D341Med (cell line): ENCODE measurements at places on chromosomes 13 and 19.

GRCh38 chr13:72782717-72783116, 784 bp downstream of the PIBF1 start:
- no peak for DNase-seq

DNA sequence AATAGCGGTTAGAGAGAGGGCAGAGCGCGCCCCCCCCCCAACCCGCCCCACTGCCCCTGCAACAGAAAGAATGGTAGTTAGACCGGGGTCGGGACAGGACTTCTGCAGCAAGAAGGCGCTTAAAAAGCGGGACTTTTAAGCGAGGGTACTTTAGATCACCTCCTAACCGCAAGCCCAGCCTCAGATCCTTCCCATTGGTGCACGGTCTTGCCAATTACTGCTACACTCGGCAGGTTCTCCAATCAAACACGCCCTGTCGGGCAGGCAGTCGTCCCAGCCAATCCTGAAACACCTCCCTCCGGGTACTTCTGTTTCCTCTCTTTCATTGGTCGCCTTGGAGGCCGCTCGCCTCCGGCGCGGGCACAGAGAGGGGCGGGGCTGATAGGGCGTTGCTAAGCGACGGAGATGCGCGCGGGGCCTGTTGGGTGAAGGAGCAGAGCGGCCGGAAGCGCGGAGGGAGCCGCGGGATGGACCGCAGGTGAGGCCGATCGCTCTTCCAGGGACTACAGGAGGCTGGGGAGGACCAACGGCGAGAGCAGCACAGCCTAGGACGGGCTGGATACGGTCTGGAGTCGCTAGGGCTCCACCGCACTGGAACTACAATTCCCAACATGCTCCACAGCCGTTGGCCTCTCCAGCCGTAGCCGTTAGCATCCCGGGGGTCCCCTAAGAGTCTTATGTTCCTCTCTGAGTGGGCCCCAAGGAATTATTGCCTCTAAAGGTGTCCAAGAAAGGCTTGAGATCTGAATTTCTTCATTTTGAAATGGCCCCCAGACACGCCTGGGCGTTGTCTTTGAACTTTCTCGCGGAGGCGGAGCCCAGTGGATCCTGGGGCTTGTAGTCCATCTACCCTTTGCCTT, at the start of gene PROSER3:
Gene PROSER3 (plus strand): TSS at position 428 of the 860 bp plus-strand sequence. CDS start 40 bp downstream, at position 468.
- DNase-seq, result peak; percentile 97

GRCh38 chr19:661427-662196, 1.4 kb downstream of the RNF126 start:
- DNase-seq, result no peak

DNA sequence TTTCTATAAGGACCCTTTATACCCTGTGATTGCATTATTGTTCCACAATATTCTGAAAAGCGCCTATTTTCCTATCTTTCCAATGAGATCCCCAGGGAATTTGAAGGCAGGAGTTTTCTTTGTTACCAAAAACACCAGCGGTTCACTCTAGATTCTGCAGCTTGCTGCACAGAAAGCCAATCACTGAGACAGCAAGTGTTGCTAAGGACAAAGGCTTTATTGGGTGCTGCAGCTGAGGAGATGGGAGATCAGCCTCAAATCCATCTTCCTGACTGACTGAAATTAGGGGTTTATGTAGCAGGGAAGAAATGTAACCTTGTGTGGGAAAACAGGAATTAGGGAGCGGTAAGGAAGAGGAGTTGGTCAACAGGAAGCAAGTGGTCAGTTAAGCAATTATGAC, 42.6 kb upstream of the MYO16 start:
- DNase-seq, result no peak

- DNase-seq, result no peak
Observed at GRCh38 chr13:110716247-110716515, 2.7 kb downstream of the ING1 start.

DNA sequence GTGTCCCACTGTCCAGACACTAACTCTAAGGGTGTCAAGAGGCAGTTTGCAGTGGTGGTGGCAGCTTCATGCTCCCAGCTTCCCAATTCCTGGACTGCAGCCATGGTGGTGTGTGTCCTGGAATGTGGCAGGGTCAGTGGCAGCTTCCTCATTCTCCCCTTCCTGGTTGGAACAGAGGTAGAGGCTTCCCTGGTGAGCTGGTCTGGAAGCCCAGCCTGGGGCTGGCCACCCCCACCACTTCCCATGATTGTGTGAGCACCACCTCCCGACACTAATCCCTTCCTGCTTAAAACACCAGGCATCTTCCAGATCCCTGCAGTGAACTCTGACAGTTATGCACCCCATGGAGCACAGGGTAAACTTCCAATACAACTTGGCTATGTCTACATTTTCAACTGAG, 134.9 kb downstream of the RAP2A start:
- peak; percentile 26 for DNase-seq

- DNase-seq, result peak; percentile 62
Observed at GRCh38 chr19:52398081-52398441, 412 bp downstream of the ZNF528 start.

DNA sequence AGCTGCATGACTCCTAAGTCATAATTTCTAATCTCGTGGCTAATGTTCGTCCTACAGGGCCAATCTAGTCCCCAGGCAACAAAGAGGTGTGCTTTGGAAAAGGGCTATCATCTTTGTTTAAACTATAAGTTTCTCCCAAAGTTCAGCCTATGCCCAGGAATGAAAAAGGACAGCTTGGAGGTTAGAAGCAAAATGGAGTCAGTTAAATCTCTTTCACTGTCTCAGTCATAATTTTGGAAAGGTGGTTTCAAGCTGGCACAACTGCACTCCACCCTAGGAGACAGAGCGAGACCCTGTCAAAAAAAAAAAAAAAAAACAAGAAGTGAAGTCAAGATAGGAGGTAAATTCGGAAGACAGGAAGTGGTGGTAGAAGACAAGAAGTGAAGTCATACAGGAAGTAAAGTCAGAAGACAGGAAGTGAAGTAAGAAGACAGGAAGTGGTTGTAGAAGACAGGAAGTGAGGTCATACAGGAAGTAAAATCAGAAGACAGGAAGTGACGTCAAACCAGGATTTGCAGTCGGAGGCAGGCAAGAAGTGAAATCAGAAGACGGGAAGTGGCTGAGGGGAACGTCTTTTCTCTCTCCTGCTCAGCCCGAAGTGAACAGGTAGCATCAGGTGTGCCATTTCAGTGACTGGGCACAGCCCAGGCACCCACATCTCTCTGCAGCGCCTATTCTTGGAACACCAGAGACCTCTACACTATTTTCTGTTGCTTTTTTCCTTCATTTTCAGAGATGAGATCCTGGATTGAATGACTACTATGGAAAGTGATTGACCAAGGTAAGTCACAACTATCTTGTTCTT, 32.2 kb downstream of the GP6 start:
- DNase-seq, result peak; percentile 81

GRCh38 chr19:33316541-33317264, 14.4 kb upstream of the CEBPA start:
- DNase-seq, result no peak

DNA sequence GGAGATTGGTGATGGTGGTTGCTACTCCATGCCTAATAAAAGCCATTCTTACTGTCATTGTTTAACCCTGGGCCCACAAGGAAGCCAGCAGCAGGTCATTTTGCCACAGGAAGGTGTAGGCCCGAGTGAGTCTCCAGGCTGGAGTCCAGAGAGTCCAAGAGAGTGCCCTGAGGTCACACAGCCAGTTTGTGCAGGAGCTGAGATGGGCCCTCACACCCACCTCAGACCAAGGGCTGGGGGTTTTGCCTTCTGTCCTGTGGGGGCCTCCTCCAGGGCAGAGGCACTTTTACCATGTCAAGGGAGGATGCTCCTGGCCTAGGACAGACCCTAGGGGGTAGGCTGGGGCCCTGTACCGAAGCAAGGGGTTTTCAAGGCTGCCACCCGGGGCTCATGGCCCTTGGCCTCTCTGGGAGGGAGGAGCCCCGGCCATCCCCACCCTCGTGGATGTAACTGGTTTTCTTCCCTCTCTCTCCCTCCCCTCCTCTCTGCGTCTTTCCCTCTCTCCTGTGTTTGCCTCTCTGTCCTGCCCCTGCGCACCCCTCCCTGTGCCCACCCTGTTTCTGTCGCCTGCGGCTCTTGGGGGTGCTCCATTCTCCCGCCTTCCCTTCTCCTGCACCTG, 8.0 kb downstream of the CYTH2 start:
- DNase-seq, result no peak

GRCh38 chr13:89294115-89294867, 1623.1 kb downstream of the SLITRK5 start:
- no peak for DNase-seq

GRCh38 chr19:50024719-50025021, 502 bp downstream of the VRK3 start:
- no peak for DNase-seq

DNA sequence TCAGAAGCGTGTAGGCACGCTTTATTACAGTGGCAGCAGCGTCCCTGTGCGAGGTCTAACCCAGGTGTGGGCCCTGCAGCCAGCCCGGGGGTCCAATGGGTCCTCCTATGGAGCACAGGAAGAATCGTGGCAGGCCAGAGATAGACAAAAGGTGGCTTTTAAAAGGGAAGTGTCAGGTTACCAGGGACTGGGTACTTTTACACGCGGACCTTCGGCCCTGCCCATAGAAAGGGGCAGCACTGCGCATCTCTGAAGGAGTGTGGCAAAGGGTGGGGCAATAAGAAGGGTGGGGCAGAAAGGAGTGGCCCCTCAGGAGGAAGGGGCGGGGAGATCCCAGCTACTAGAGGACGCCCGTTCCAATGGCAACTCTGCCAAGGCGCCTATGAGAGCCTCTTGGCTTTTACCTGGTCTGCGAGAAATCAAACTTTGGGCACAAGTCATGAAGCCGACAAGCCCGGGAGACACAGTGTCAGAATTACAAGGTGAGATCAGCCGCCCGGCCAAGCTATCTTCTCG, 1419.8 kb downstream of the UQCRFS1 start:
- DNase-seq, result peak; percentile 87

- no peak for DNase-seq
Observed at GRCh38 chr13:68813180-68813796, 1294.3 kb upstream of the ATXN8OS start.

- DNase-seq, result peak; percentile 77
Observed at GRCh38 chr19:51016798-51017683, 2.5 kb downstream of the KLK10 start.

GRCh38 chr13:50197705-50198104, 182.5 kb downstream of the KCNRG start:
- DNase-seq, result no peak

DNA sequence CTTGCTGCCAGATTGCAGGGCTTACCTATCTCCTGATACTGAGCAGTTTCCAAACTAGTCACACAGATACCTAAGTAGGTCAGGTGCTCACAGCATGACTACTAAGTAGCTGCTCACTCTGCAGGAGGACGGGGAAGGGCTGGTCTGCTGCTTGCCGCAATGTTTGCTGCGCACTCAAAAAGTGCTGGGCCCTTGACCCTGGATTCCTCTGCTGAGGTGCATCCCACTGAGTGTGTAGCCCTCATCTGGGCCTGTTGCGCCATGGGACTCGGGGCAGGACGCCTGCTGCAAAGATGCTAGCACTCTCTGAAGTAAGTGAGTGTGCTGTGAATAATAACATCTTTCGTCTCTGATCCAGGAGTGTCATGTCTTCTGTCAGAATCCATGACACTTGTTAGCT, 59.2 kb upstream of the MEDAG start:
- DNase-seq, result no peak

DNA sequence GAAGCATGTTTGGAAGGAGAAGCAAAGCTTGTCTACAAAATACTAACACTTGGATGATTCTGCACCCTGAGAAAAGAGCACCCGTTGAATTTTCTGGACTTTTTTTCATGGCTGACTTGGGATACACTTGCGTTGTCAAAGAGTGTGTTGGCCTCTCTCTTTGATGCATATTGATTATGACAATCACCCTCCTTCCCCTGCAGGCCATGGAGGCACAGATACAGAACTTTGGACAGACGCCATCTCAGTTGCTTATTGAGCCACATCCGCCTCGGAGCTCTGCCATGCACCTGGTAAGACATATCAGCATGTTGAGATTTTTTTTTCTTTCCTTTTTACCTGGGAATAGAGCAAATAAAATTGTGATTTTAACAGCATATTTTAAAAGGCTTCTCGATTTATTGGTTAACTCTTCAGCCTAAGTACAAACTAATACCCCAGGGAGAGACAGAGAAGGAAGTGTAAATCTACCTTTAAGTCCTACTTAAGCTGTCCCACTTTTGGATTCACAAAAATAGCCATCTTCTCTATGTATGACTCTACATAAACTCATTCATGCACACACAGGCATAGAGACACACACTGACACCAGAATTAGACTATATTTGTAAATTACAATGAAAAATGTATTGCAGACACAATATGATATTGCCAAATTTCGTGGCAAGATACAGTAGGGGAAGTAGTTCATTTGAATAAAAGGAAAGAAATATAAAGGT, 169.7 kb upstream of the MAB21L1 start:
- no peak for DNase-seq

DNA sequence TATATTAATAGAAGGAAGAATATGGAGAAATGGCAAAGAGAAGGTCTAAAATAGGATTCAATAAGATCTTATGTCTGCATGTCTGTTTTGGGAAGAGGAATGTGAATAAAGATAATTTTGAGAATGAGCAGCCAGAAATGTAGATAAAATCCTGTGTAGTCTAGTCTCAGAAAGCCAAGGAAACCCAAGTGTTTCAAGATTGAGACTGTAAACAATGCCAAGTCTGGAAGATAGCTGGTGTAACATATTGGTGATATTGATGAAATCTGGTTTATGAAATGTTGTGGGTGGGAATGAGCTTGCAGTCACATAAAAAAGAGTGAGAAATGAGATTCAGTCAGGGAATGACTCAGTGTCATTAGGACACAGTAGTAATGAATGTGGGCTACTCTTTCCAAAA, 1180.3 kb upstream of the PCDH20 start:
- DNase-seq, result no peak

GRCh38 chr13:34547929-34548328, 394.1 kb upstream of the NBEA start:
- no peak for DNase-seq

DNA sequence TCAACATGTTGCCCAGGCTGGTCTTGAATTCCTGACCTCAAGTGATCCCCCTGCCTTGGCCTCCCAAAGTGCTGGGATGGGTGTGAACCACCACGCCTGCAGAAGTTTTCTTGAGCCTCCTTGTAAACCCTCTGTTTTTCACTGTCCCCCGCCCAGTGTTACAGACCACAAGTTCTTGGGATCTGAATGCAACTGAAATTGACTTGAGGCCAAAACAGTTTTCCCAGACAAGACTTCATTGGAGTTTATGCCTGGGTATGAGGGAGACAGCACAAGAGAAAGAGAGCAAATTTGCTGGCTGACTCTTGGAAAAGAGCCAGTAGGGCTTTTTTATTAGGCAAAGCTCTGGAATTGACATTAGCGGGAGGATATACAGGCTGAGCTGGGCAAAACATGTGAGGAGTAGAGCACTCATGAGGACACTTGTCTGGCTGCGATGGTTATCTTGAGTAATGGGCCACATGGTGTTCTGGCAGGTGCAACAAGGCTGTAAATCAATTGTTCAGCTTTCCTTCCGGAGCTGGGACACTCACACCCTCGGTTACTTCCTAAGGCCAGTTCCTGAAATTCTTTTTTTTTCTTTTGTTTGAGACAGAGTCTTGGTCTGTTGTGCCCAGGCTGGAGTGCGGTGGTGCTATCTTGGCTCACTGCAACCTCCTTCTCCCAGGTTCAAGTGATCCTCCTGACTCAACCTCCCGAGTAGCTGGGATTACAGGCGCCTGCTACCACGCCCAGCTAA, 12.7 kb upstream of the HNRNPL start:
- no peak for DNase-seq
